Myocyte (in vitro differentiated cells): ENCODE measurements at places on chromosomes 3 and 15. TPM values are rescaled to one million over a fixed set of nuclear protein-coding genes. Genes with fewer than 3 reads are reported as not detected.

DNA sequence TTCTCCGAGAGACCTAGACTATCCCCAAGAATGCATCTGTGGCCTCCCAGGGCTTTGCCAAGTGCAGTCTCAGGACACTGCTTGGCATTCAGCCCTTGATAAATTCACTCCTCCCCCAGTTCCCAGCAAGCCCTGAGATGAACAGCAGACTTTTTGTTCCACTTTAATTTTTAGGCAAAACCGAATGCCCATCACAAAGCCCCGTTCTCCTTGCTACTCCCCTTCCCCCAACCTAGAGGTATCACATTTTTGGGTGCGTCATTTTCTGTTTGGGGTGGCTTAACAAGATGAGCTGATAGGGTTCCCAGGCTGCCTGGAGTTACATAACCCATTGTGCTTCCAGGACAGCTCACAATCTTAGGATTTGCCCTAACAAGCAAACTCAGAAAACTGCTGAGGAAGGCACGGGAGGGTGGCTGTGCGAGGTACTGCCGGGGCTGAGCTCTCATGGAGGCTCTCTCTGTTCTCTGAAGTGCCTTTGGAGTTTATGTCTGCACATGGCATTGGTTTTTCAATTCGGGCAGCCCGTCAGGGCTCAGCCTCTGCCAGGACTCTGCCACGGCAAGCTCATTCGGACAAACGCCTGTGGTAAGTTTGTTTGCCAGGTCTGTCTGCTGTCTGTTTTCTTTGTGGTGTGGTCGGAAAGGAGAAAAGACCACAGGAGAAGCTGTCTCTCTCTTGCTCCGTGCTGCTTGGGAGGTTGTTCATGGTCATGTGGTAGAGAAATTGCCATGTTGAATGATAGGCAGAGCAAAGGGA is at the start of gene TRAK1:
Gene TRAK1, plus strand, starts transcription at position 385 of the 759 bp plus-strand sequence. Its CDS starts 113 bp downstream, at position 498.
- peak; percentile 93 for DNase-seq

The PRR20G gene
- not detected in 2 replicates for total RNA-seq

DNA sequence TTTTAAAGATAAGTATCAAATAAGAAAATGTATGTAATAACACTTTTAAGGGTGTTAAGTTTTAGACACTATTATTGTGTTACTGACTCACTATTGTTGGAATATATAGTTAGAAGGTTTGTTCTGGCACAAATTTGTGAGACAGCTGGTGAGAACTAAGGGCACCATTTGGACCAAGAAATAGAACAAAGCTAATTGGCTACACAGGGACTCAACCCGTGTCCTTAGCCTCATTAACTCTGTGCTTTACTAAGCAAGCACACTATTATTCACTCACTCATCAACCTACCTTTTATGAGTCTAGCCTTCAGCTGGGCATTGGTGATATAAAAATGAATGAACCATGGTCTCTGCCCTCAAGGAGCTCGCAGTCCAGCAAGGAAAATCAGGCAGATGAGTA is 4.1 kb upstream of the UNC13C start:
- no peak for DNase-seq

DNA sequence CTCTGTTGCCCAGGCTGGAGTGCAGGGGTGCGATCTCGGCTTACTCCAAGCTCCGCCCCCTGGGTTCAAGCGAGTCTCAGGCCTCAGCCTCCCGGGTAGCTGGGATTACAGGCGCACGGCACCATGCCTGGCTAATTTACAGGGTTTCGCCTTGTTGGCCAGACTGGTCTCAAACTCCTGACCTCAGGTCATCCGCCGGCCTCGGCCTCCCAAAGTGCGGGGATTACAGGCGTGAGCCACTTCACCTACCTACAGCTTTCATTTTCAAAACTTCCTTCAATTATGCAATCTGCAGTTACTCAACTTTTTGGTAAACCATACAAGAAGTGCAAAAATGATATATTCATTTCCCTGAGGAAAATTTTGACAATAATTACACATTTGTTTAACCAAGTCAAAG is 14.0 kb downstream of the NANOGP8 start:
- DNase-seq = no peak

The HYKK gene
- total RNA-seq = 3.7 and 4.9 TPM in 2 replicates

The CORO2B gene
- total RNA-seq = 1.7 and 3.2 TPM in 2 replicates

GRCh38 chr3:52248816-52249547 is 3.4 kb downstream of the PPM1M start:
- DNase-seq = no peak

The KY gene
- 1.6 and 4.3 TPM in 2 replicates for total RNA-seq

The RASGRP1 gene
- 0.05 and 0.27 TPM in 2 replicates for total RNA-seq

The AGBL1 gene
- total RNA-seq = 0.21 and 3.3 TPM in 2 replicates

DNA sequence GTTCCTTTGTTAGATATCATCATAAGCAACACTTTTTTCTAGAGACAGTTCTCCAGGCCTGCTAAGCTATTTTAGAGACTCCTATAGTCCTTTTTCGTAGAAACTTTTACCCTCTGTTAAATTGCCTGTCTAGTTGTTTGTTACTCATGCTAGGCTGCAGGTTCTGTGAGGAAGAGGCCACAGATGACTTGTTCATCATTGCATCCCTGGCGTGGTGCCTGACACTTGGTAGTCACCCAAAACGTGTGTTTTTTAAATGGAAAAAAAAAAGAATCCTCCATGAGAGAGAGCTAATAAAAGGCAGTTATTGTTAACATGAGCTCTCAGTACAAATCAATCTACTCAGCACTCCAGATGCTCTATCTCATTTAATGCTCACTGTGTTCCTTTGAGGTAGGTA is 35.1 kb downstream of the CCDC54 start:
- peak; percentile 62 for DNase-seq

GRCh38 chr15:51758645-51759044 is 7.2 kb downstream of the TMOD2 start:
- DNase-seq = peak; percentile 56

The ZBBX gene
- not detected in 2 replicates for total RNA-seq
